ENCODE measurements at places on chromosomes 6 and 20.

- no peak for DNase-seq
Observed at GRCh38 chr20:25014816-25015215, 22.3 kb upstream of the APMAP start.

- no peak for DNase-seq
Observed at GRCh38 chr6:492816-493414, 101.4 kb downstream of the IRF4 start.

DNA sequence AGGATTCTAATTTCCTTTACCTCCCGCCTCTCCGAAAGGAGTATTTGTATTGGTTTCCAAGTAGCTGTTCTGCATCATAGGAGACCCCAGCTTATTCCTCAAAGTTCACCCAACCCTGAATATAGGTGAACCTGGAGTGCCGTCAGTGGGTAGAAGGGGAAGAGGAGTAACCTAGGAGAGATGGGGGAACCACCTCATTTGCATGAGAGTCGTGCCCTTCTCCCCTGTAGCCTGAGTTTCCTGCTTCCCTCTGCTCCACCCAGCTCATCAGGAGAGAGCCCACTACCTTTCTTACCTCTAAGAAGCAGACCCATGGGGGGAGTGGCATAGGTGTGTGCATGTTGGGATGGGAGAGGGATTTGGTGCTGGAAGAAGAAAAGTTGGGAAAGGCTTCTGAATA is 17.3 kb upstream of the WFDC2 start:
- no peak for DNase-seq

GRCh38 chr6:111985202-111985731 is 68.6 kb upstream of the CCN6 start:
- no peak for DNase-seq

DNA sequence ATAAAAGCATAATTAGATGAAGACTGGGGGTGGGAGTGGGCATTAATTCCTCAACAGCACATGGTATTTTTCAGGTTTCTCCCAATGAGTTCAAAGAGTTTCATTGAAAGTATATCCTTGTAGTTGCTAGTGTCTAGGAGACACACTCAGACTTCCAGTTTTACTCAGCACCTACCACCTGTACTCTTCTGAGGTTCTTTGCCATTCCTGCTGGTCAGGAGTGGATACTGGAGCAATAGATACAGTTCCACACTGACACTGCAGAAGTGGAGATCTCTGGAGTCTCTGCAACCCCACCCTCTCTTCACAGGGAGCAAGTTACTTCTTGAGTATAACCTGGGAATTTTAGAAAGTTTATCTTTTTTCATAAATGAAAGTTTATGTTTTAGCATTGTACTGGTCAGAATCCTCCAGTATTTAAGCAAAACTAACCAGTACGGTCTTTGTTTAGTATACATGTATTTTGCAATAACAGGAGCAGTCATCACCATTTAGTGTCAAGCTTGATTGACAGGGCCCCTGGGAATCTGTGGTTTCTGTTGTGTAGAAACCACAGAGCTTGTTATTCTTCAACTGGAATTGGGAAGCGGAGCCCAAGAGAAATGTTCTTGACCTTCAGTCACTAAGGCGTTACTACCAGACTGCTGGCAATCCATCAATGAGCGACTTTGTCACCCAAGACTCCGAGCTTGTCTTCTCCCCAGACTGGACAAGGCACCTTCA is 148.1 kb downstream of the ZDHHC14 start:
- DNase-seq, result no peak

GRCh38 chr20:10376270-10377075 is 57.5 kb downstream of the MKKS start:
- no peak for DNase-seq

DNA sequence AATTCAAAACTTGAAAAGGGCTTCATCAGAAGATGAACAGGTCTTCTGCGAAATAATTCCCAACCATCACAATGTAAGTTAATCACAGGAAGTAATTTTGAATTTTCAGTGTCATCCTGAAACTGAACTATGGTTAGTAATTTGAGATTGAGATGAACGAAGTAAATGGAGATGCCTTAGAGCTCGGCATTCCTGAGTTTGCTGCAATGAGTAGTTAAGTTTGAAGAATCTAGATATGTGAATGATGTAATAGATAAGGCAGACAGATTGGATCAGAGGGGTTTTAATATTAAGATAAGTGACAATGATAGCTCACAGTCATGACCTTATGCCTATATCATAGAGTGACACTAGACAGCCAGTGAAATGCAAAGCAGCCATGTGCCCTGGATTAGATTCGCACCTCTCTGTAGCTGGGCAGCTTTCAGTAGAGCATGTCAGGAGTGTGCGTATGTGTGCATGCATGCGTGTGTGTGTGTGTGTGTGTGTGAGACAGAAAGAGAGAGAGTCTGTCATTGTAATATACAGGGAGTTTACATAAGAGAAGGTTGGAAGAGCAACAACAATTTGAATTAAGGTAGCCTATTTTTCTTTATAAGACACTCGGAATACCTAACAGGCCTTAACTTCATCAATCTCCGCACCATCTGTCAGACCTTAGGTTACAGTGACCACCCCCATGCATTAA is 233.0 kb downstream of the GMPR start:
- no peak for DNase-seq

GRCh38 chr6:72642435-72642834 is 20.6 kb downstream of the KCNQ5 start:
- DNase-seq, result no peak

- no peak for DNase-seq
Observed at GRCh38 chr6:89251170-89251569, 34.0 kb upstream of the GABRR1 start.

- no peak for DNase-seq
Observed at GRCh38 chr6:149443411-149444181, 41.2 kb downstream of the ZC3H12D start.

DNA sequence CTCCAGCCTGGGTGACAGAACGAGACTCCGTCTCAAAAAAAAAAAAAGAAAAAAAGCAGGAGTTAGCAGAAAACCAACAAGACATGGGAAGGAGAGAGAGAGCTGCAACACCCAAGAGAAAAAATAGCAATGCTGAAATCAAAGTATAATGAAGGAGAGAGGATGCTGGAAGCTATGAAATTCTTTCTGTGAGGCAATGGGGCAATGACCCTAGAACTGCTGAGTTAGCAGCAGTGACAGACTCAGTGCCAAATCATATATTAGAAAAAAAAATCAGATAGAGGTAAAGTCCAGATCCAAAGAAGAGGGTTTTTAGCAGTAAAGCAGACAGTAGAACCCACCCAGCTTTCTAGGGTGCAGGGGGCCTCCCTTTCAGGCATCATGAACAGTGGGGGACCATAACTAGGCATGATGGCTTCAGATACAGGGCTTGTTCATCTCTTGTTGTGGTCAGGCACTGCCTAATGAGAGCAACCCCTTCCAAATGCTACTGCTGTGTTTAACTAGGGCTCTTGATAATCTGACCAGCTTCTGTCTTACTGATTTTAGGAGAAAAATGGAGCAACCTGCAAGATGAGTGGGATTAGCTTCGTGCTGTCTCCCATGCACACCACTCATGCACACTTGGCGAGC is 26.9 kb downstream of the SLC17A2 start:
- DNase-seq, result no peak

GRCh38 chr6:154749341-154749740 is 16.1 kb downstream of the SCAF8 start:
- DNase-seq, result no peak

DNA sequence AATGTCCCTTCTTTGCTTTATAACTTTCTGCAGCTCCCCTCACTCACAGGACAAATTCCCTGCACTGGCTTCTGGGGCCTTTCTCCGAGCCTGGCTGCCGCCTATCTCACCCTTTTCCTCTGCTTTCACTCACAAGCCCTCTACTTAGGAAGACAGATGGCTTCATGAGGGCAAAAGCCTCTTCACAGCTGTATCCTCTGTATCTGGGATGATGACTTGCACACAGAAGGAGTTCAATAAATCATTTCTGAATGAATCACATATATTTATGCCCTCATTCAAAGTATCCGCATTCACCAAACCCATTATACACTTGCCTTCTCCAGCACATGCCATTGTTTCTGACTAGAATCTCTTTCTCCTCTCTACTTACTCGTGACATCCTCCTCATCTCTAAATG is 159.0 kb upstream of the RIPOR2 start:
- DNase-seq, result peak; percentile 3

- no peak for DNase-seq
Observed at GRCh38 chr20:24657878-24658620, 188.6 kb downstream of the SYNDIG1 start.

- no peak for DNase-seq
Observed at GRCh38 chr20:8855315-8855714, 213.6 kb upstream of the PLCB4 start.

DNA sequence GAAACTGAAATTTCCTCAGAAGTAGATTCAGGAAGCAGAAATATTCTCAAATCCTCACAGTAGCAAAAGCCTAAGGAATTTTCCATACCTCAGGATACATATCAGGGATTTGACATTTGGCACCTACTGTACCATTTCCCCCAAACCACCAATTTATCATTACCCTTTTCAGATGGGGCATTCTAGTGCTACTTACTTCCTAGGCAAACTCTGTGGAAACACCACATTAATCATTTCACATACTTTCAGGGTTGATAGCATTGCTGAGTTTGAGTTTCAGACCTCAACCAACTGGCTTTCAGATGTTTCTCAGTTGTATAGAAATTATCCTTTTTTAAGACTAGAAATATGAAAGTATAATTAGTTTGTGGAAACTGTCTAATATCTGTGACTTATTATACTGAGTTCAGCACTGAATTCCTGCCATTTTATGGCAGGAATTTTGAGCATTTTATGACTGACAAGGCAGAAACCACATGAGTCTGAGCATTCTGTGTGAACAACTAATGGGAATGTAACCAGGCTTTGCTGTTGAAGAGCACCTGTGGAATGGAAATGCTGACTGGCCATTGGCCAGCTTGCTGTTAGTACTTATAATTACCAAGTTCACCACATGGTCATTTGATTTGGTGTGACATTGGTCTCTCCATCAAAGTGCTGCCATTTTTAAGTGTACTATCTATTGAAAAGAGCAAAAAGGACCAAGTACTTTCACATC is 35.1 kb upstream of the IRAK1BP1 start:
- DNase-seq, result no peak

GRCh38 chr6:87600576-87600975 is 10.6 kb downstream of the ORC3 start:
- DNase-seq, result no peak

DNA sequence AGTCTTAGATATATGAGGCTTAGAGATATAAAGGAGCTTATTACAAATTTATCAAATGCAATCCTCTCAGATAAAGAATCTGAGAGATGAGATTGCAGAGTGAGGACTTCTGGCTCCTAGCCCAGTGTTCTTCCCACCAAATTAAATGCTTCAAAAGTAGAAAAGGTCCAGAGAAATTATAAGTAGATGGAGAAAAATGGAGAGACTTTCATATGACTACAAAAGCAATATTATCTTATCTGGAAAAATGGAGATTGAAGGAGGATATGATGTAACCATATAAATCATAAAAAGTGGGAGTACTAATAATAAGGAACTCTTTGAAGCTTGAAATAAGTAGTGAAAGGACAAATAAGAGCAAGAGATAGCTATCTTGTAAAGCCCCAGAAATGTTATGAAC is 2.8 kb downstream of the KCTD20 start:
- DNase-seq, result no peak

- DNase-seq, result no peak
Observed at GRCh38 chr20:63098195-63098810, 91.5 kb upstream of the BHLHE23 start.

- DNase-seq, result no peak
Observed at GRCh38 chr6:45116714-45117410, 211.3 kb upstream of the RUNX2 start.

DNA sequence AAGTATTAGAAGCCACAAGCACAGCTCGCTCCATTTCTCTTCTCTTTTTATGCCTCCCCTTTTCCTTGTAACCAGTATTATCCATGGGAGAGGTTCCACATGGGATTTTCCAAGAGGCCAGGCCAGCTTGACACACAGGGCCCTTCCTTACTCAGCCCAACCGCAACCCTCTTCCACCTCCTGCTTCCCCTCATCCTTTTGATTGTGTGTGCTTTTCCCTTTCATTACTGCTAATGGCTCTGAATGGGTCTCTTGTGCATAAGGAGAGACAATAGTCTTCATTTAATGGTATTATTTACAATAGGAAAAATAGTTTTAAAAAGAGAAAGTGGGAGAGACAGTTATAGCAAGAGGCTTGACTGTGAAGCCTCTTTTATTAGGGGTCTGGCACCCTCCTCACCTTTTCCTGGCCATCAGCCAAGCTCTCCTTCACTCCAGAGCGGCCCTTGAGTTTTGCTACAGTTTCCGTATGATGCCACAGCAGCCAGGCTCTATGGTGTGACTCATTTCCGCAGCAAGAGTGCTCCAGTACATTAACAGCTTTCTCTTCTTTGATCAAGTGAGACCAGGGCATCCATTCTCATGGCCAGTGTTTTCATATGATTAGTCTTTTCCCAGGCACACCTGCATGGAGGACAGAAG is 579.5 kb downstream of the TFAP2B start:
- DNase-seq, result peak; percentile 61

- no peak for DNase-seq
Observed at GRCh38 chr20:34415079-34415478, 52.0 kb downstream of the ITCH start.

DNA sequence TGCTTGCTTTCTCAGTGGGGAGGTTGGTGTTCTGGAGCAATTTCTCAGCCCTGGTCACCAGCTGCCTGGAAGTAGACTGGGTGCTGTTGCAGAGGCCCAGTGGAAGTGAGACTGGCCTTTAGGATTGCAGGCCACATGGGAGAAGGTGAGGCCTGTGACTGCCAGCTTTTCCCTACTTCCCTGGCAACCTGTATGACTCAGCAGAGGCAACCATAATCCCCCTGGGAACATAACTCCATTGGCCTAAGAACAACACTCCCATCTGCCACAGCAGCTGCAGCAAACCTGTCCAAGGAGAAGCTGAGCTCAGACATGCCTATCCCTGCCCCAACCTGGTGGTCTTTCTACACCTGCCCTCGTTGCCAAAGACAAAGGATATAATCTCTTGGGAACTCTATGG is 473.5 kb upstream of the SPTLC3 start:
- DNase-seq, result no peak

GRCh38 chr6:159961528-159961927 is 7.4 kb upstream of the IGF2R start:
- no peak for DNase-seq

GRCh38 chr6:96943555-96944215 is 19.2 kb downstream of the KLHL32 start:
- no peak for DNase-seq

- DNase-seq, result no peak
Observed at GRCh38 chr6:100893743-100894142, 12.6 kb upstream of the ASCC3 start.

GRCh38 chr20:62413025-62413570 is 6.0 kb upstream of the CABLES2 start:
- no peak for DNase-seq

DNA sequence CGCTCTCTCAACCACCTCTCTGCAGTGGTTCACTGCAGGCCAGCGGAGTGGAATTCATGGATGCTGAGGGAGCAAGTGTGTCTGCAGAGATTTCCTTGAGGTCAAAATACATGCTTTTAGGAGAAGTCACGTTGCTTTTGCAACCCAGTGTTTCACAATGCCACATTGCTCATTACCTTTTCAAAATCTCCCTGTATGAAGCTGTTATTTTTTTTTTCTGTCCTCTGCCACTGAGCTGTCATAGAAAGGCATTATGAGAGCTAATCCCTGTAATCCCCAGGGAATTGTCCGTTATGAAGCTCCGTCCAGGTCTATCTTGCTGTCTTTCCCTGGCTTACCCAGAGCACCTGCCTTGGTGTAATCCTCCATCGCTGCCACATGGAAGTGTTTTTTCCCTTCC is 60.5 kb upstream of the SLC22A23 start:
- DNase-seq, result no peak
